ENCODE measurements at places on chromosomes 7 and 10.

DNA sequence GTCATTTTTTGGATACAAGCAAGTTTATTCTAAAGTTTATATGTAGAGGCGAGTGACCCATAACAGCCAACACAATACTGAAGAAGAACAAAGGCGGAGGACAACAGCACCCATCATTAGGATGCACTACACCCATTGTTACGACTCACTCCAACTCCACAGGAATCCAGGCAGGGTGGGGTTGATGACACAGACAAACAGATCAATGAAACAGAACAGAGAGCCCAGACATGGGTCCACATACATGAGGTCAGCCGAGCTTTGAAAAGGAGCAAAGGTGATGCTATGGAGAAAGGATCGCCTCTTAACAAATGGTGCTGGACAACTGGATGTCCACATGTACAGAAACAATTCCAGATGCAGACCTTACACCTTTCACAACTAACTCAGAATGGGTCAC is 426.4 kb downstream of the PTPRN2 start:
- no peak for ATAC-seq

DNA sequence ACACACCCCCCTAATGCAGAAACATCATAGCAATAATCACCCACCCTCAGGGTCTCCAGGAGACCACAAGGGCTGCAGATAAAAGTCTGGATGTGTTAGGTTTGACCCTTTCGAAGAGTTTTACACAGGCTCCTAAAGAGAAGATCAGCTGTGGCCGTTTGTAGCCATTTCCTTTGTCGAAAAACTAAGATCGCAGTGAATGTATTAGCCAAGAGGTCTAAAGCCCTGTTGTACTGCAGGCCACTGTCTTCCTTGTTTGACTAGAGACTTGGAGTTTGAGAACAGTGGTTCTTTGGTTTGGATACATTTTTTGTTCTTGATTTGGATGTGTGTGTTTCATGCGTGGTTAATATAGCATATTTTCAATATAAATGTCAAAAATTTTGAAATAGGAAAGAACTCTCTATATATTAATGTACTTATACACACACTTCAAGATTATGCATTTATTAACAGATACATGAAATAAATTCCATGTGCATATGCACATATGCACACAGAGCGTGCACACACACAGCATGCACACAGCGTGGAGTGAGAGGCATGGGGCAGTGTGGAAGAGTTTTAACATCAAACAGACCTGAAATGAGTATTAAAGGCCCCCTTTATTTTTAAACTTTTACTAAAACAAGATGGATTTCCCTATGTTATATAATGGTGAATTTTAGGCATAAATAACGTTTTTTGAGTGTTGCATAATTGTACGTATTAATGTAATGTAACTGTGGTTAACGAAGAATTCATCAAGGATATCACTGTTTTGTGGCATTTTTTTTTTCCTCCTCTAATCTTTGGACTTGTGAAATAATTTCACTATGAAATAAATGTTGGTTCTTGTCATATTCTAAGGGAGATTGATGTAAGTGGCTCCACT is 2.2 kb downstream of the IKZF1 start:
- no peak for ATAC-seq

DNA sequence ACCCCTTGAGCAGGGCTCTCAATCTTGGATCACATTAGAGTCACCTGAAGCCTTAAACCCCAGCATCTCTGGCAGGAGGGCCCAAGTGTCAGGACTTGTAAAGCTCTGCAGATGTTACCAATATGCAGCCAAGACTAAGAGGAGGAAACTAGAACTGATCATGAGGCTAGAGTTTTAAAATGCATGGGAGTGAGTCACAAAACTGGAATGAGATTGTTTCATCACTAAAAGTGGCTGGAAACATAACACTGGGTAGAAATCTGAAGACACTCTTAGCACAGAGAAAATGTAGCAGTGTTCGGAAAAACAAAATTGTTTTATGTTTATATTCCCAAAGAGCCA is 63.3 kb upstream of the GHITM start:
- peak; percentile 14 for ATAC-seq

DNA sequence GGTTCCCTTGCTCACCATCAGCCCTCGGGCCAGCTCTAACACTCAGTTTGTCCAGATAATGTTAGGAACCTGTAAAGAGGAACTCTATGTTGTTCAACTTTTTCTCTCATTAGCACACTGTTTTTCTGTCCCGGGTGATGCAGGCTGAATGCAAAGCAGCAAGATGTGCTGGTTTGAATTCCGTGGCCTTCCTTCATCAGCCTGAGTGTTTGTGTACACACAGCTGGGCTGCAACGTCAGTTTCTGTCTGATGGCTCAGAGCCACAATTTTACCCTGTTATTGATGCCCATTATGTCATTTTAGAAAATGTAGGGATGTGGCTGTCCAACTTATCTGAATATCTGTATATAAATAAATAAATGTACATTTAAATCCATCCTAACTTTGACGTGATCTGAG is 152.0 kb downstream of the PLPP4 start:
- no peak for ATAC-seq

GRCh38 chr7:43700059-43700501 is 29.2 kb downstream of the COA1 start:
- peak; percentile 69 for ATAC-seq

DNA sequence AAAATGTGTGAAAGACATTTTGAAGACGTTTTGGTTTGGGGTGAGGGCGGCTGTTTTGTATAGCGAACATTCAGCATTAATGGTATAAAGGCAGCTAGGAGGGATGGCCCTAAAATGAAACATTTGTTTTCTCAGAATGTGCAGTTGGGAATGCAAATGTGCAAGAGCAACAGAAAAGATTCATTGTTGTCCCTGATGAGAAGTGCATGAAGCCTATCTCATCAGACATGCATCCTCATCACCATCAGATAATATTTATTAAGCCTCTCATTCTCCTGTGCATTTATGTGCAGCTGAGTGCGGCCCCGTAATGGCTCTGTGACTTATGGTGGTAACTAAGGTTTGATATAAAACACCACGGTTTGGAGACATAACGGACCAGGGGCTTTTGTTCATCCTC is 199.5 kb downstream of the GFRA1 start:
- ATAC-seq = no peak

- ATAC-seq = no peak
These were observed 2.1 kb upstream of the JMJD1C start for GRCh38 chr10:63467841-63468240.

DNA sequence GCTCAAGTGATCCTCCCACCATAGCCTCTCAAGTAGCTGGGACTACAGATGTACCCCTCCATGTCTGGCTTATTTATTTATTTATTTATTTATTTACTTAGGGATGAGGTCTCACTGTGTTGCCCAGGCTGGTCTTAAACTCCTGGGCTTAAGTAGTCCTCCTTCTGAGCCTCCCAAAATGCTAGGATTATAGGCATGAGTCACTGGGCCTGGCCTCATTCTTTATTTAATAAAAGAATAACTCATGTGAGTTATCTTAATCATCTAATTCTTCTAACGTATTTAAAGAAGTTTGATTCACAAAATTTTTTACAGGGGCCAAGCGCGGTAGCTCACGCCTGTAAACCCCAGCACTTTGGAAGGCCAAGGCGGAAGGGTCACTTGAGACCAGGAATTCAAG is 8.0 kb upstream of the SLC26A4 start:
- ATAC-seq = no peak

GRCh38 chr7:510131-510481 is 9.5 kb downstream of the PDGFA start:
- no peak for ATAC-seq

DNA sequence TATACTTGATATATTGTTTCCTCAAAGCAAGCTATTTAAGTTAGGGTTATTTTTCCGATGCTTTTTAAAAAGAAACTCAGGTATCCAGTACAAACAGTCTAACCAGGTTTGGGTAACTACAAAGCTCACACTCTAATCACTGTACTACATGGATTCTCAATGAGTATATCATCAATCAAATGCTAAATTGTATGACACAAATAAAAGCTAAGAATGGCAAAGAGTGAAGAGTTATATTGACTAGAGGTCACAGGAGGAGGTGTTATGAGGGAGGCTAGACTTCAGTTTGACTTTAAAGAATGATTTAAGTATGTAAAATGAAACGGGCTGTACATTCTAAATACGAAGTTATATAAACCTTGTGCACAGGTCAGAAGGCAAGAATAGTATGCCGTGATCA is 178.0 kb downstream of the CTNNA3 start:
- no peak for ATAC-seq

DNA sequence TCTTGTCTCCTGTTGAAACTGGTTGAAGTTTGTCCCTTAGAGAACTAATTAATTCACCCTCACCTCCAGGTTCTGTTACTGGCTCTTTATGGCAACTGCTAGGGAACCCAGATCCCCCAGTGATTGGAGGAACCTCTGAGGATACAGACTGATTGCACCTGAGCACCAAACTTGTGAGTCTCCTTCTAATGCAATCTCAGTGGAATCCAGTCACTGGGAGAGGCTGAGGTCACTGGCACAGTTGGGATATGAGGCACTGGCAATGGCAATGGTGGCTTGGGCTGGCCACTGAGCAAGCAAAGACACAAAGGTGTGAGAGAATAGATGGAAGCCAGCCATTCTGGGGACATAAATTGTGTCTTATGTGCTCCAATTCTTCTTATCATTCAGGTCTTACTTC is 5.3 kb upstream of the DGKI start:
- no peak for ATAC-seq

- ATAC-seq = no peak
These were observed 308.5 kb upstream of the FZD1 start for GRCh38 chr7:90955641-90956207.

DNA sequence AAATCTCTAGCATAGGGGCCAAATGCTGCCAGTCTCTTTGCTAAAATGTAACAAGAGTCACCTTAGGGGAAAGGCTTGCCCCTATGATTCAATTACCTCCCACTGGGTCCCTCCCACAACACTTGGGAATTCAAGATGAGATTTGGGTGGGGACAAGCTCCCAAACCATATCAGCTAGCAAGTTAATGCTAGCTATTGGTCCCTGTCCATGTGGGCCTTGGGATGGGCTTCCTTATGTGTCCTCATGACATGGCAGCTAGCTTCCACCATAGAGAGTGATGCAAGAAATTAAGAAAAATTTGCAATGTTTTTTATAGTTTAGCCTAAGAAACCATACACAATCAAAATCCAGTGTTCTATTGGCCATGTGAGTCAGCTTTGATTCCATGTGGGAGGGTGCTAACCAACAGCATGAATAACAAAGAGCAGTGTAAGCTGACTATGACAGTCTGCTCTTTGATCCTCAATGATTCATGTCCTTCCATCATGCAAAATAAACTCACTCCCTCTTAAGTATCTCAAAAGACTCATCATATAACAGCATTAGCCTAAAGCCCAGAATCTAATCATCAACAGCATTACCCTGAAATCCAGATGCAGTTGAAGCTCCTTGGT is 21.7 kb upstream of the ZNF365 start:
- peak; percentile 100 for ATAC-seq

- no peak for ATAC-seq
These were observed 7.3 kb downstream of the NPVF start for GRCh38 chr7:25221009-25221408.

- no peak for ATAC-seq
These were observed 132.7 kb downstream of the ARID5B start for GRCh38 chr10:62034096-62034640.

- ATAC-seq = no peak
These were observed 65.3 kb downstream of the DGKB start for GRCh38 chr7:14837216-14837615.

GRCh38 chr7:94177441-94177840 is 173.3 kb upstream of the BET1 start:
- no peak for ATAC-seq

DNA sequence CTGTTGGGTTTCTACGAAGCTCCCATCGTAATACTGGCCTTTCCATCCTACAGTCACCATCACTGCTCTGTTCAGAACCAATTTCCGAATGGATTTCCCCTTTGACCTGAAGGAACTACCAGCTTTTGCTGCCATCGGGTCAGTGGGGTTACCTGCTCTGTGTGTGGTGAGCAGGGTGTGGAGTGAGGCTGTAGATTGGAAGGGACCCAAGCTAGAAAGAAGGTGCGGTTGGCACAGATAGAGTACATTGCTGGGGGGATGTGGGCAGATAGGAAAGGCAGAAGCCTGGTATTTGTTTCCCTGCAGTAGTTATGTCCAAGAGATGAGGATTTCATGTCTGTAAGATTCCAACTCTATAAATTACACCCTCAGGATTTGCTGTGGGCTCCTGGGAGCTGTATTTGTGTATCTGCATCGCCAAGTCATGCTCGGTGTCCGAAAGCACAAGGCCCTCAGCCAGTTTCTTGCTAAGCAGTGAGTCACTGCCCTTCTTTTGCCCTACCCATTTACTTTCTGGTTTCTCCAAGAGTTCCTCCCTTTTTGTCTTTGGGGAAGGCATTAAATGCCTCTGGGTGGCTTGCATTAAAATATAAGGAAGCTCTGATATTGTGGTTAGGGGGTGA is 15.4 kb downstream of the CLCN1 start:
- no peak for ATAC-seq

- ATAC-seq = no peak
These were observed 82.4 kb downstream of the EBF3 start for GRCh38 chr10:129881641-129882040.

DNA sequence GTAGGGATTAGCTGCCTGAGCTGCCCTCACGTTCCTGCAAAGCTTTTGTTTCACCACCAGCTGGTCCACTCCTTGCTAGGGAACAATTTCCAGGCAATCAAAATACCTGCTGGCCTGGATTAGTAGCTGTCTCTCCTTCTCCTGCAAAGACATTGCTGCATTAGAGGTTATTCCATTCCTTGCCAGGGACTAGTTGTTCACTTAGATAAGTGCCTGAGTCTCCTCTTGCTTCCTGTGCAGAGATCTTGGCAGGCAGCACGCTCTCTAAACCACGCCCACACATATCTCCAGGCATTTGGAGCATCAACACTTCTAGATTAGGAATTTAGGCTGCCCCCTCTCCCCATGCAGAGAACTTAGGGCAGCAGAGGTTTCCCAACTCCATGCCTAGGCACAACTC is 150.4 kb upstream of the SMIM30 start:
- no peak for ATAC-seq

DNA sequence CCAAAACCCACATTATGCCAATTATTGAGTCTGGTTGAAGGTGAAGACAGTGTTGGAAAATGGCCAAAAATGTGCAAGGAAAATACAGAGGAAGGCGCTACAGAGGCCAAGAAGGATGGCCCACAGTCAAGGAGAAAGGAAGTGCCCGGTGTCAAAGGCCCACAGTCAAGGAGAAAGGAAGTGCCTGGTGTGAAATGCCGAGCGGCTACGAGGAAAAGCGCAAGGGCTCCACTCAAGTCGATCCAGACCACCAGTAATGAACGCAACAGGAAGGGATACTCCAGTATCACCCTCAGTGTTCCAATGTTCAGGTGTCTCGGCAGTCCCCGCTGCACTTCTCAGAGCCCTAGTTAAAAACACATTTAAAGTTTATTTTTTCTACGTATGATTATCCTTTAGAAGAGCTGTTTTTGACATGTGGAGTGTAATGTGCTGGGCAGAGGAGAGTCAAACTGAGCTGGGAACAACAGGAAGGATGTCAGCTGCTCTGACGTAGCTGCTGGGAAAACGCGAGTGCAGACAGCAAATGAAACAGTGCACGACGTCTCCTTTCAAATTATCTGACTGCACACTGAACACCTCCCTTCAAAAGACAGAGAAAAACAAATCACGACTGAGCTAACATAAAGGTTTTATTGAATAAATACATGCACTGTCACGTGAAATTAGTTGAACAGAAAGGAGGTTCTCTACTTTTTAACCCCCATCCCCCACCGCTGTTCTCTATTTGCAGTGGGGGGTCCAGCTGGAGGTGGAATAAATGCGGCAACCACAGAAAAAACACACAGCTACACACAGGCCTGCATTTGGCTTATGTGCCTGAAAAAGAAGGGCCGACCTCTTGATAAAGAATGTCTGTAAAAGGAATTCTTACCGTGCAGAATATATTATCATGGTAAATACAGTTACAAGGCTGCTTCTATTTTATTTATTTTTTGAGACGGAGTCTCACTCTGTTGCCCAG is 26.1 kb upstream of the NCAPG2 start:
- no peak for ATAC-seq

Data from activated T-helper 17 cell treated with anti-CD3 and anti-CD28 coated beads, Interleukin-2, amount 50 U/mL, for 72 hours (primary cell).